ENCODE measurements at places on chromosomes 1 and 21.

- no peak for DNase-seq
These were observed 114.7 kb upstream of the IRF2BP2 start for GRCh38 chr1:234724516-234725176.

DNA sequence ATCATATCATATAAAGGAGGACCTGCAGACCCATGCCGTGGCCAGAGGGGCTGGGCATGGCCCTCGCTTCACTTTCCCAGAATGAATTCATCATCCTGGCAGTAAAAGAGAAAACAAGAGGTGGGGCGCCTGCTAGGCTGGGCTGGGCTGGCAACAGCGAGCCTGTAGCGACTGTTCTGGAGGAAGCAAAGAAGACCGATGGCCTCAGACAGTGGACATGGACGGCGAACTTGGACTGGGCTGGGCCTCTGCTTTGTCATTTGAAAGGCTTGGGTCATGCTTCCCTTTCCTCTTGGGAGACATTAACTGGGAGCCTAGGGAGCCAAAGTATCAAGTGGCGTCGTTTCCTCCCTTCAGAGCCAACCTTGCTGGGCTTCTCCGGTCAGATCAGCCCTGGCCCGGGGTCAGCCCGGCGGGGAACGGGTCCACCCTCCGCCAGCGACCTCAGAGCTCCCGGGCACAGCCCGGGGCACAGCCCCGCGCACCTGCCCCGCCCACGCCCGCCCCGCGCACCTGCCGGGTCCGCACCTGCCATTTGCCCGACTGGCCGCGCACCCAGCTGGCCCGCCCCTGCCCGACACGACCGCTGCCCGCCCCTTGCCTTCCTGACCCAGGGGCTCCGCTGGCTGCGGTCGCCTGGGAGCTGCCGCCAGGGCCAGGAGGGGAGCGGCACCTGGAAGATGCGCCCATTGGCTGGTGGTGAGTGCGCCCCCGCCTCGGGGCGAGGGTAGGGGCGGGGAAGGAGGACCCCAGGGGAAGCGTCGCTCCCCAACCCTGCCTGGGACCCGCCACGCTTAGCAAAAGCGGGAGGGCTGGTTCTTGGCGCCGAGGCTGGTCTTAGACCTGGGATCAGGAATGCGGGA, at the start of gene FAM3B:
FAM3B (plus strand) TSS at position 602 of the 863 bp plus-strand sequence; CDS start at position 681, 79 bp downstream.
- no peak for DNase-seq

DNA sequence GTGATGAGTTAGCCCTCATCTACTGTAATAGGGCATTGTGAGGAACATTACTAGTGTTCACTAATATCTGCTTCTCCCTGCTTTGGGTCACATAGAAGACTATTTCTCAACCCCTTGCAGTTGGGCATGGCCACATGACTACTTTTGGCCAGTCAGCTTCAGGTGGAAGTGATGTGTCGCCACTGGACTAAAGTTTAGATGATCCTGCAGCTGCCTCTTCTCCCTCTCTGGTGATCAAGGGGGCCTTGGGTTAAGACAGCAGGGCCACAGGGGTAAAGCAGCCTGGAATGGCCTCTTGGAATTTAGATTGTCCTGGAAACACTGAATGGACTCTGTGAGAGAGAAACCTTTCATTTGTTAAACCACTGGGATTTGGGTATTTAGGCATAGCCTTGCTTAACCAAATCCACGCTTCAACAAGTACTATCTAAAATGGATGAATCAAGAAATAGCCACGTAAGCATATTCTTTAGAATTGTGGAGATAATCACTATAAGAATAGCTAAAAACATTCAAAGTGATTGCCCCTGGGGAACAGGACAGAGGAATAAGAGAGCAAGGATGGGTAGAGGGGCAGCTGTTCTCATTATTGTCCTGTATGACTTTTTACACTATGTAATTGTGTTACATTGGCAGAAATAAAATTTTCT, 41.2 kb downstream of the OPRD1 start:
- no peak for DNase-seq

GRCh38 chr21:40271164-40271563, 403.9 kb downstream of the PCP4 start:
- DNase-seq, result no peak

DNA sequence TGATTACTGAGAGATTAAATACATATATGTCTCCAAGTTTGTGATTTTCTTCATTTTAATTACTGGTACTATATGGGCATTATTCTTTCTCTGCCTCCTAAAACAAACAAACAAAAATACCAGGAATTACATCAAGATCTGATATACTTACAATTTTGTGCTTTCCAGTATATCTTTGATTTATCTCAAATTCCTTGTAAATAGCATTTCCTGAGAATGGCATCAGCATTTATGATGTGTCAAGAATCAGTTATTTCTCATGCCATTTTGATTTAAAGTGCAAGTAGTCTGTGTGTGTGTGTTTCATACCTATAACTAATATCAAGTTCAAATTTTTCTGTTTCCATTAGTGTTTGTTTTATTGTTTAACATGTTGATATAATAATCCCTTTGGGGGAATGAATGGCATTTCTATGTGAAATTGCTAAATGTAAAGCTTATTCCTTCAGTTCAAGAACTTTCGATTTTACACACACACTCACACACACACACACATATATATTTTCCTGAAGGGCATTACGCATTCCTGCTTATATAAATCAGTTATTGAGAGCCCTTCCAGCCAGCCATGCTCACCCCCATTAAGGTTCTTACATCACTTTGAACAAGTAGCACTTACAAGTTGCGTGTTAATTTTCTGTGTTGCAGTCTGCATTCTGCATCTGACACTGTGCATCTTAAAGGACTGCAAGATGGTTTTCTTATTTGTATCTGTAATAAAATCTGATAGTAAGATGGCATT, 102.7 kb downstream of the NEK7 start:
- no peak for DNase-seq

DNA sequence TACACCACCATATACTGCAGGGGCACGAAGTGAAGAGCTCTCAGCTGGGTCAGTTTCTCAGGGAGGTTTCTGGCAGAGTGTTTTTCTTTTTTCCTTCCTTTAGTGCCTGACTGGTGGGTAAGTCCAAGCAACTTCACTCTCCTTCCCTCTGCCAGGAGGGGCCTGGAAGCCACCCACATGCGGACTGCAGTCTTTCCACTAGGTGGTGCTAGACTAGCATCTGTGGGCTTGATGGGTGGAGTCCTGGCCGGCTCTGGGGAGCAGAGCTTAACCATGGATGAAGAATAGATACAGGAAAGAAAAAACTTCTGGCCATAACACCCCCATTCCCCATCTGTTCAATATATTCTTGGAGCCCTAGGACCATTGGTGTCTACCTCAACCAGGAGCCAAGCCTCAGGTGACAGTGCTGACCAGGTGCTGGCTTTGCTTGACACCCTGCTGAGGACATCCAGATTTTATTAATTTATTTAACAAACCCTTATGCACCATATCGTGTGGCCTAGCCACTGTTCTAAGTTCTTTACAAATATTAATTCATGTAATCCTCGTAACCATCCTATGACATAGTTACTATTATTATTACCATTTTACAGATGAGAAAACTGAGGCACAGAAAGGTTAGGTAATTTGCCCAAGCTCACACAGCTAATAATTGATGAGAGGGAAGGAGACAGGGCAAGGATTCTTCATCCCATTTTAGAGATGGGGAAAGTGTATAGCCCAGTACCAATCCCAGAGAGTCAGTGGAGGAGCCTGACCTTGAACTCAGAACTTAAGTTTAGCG, 126.7 kb upstream of the CSF3R start:
- DNase-seq, result peak; percentile 2

GRCh38 chr1:197305925-197306324, 37.9 kb downstream of the CRB1 start:
- no peak for DNase-seq

DNA sequence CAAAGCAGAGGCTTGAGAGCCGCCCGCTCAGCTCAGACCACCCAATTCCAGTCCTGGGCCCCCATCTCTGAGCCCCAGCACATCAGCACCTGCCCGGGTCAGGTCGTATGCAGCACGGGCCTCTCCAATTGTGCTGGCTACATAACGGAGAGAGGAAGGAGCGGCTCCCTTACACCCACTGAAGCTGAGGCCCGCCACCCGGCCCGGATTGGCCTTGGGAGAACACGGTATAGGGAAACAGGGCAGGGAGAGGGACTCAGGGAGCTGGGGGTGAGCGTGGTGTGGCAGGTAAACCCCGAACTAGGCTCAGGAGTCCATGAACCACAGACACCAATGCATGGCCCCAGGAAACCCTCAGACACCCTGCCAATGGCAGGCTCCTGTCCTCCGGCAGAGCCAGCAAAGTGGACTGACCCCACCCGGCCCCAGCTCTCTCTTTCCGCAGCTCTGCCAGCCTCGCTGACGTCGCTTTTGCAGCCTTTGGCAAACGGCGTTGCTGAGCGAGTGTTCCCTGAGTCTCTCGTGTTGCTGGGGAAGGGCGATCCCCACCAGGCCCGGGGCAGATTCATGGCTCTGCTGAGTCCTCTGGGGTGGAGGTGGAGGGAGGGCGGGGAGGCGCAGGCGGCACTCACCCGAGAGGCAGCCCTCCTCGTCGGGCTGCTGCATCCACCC, 16.5 kb downstream of the MEGF6 start:
- no peak for DNase-seq

- DNase-seq, result no peak
These were observed 112.3 kb downstream of the CRYAA start for GRCh38 chr21:43280949-43281633.

DNA sequence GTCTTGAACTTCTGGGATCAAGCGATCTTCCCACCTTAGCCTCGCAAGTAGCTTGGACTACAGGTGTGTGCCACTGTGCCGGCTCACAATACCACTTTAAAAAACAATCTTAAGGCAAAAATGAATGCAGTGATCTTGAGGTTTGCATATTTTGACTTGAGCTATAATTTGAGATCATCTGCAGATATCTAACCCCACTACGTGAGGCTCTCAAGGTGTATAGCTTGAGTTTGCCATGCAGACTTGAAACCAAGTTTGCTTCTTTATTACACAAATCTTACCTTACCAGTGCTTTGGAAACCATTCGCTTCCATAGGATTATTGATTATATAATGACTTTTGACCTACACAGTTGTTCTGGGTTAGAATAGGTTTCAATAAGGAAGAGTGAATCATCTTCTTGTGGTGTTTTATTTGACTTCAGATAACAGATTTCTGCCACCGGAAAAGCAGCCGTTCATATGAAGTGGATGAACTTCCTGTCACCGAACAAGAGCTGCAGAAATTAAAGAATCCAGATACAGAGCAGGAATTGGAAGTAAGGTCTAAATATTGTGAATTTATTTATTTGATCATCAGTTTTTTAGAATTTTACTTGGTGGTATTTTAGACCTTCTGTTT, 155.1 kb downstream of the VPS13D start:
- DNase-seq, result no peak

DNA sequence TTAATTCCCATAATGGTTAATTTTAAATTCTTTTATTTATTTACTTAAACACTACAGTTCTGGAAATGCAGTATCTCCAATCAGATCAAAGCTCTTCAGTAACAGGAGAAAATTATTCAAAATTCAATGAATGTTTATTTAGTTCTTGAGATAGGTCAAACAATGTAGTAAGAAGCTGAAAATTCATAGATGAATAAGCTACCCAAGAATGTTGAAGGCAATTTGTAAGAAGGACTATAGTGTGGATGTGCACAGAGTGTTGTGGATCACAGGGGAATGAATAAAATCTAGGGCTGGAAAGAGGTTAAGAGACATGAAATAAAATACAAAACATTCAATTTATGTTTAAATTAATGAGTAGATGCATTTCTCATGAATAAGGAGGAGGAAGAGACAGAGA, 72.0 kb downstream of the OLFM3 start:
- DNase-seq, result no peak

DNA sequence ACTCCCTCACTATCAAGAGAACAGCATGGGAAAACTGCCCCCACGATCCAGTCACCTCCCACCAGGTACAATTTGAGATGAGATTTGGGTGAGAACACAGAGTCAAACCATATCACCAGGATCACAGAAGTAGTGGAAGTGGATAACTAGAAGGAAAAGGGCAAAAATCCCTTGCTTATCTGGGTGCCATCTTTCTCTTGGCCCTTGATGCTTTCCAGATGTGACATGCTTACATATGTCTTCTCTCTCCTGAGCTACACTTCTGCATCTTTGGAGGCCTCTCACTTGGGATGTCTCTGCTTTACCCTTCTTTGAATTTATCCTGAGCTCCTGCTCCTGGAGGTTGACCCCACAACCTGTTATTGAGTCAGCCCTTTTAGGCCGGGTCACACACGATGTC, 57.6 kb upstream of the APOBEC4 start:
- no peak for DNase-seq

- DNase-seq, result no peak
These were observed 184.3 kb upstream of the HMCN1 start for GRCh38 chr1:185549906-185550305.

DNA sequence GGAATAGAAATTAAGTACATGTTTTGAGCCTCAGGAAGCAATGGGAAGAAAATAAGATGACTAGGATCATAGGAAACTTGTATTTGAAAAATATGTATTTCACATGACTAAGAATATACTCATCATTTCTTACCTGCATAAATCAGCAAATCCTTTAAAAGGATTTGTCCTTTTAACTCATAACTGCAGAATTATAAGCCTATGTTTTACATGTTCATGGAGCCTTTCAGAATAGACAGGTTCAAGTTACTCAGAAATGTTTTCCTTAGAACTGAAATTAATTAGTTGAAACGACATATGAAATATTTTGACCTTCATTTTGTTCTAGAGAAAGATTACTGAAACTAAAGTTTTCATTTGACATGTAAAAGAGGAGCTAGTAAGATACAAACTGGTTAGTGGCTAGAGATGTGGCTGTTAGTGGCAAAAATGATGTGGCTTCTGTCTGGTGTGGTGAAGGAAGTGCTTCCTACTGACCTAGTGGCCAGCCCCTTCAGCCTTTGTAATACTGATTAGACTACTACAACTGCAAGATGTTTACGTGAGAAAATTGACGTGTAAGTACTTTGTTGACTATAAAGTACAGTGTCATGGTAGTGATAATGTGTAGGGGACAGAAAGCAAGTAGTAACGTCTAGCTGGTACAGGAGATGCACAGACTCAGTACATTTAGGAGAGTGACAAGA, 54.7 kb downstream of the PACC1 start:
- no peak for DNase-seq

DNA sequence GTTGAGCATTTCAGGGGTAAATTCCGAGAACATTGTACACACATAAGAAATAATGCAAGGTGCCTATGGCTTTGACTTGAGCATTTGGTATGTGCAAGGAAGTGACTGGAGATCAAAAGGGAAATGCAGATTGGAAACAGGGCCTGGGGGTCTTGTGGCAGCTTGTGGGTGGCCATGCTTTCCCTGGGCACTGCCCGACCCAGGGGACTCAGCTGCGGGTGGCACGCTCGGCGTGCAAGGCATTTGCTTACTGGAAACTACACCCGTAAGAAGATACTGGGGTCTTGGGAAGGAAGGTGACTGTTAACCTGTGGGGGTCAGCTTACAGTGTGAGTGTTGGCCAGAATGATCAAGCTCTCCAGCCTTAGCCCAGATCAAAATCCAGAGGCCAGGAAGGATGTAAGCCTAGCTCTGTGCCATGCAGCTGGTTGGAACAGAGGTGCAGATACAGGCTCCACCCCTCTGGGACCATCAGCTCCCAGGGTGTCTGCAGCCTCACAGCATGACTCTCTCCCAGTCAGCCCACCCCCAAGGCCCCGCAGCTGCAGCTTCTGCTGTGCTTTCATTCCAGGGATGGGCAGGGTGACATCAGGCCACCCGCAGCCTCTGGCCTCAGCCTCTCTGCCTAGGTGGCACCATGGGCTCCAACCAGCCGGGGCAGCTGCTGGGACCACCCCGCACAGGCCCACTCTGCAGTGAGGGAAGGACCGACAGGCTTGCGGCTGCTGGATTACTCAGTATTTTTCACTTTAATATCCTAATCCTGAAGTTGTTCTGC, 55.1 kb downstream of the KIF26B start:
- DNase-seq, result no peak

- DNase-seq, result no peak
These were observed 45.5 kb downstream of the EPS15 start for GRCh38 chr1:51473331-51474115.

Data from stimulated activated CD8-positive, alpha-beta memory T cell treated with anti-CD3 and anti-CD28 coated beads, Interleukin-4, amount 100 ng/mL, for 1 hour (primary cell).